ENCODE measurements at places on chromosomes 2 and 18.
A peak's percentile ranks its signal among the peaks of the same experiment; 100 is the strongest.

GRCh38 chr2:25991965-25992364 lies 9.7 kb upstream of the KIF3C start:
- DNase-seq: no peak

DNA sequence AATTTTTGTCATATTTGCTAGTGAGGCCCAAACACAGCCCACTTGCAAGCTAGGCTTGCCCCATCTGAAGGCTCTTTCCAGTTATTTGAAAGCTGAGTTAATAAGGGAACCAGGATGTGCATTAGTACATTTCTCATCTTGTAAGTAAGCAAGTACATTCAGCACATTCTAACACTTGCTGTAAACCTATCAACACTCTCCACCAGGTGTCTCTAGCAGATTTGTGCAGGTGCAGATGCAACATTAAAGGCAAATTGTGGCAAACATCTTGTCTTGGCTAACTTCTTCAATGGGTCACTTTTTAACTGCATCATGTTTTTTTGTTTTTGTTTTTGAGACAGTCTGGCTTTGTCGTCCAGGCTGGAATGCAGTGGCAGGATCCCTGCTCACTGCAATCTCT lies 25.3 kb upstream of the MFSD6 start:
- no peak for DNase-seq

DNA sequence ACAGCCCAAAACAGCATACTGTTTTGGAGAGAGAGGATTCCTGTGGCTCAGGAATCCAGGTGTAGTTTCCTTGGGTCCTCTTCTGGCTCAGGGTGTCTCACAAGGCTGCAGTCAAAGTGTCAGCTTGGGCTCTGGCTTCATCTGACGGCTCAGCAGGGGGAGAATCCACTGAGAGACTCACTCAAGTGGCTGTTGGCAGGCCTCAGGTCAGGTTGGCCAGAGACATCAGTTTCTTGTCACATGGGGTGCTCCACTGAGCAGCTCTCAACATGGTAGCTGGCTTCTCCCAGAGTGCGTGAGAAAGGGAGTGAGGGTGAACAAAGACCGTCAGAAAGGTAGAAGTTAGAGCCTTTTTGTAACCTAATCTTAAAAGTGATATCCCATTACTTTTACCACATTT lies 168.4 kb downstream of the SOCS6 start:
- DNase-seq: no peak

DNA sequence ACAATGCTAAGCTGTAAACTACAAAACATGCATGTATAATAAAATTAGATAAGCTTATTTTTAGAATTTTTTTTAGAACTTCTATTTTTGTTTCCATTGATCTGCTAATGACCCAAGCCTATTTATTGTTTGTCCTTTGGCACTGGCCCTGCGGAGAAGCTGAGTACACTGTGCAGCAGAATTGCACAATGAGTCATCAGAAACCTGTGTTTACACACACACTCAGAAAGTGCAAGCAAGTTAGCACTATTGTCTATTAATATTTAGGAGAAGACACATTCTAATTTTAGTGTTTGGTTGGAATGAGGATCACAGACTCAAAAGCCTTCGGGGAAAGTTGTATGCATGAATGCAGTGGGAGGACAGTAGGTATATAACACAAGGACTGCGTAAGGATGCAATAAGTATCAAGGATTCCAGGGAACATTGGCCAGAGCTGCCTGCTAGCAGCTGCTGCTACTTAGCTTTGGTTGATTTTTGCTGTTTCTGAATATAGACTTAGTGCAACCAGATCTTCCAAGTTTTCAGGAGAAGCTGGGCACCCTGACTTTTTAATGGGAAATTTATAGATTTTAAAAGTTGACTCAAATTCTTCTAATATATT lies 128.2 kb downstream of the KCNH7 start:
- no peak for DNase-seq

DNA sequence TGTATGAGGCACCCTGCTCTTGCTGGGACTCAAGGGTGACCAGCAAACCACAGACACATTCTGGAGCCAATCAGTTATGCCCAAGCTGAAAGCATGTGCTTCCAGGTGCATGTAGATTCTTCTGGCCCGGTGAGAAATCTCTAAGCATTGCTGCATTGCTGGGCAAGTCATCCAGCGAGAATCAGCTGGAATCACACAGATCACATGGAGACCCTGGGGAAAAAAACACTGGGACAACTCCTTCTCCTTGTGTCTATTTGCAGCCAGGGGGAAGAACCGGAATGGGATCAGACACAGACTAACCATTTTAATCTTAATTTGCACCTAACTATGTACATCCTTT lies 119.7 kb upstream of the KLF7 start:
- DNase-seq: no peak

GRCh38 chr2:114729026-114729425 lies 286.6 kb downstream of the DPP10 start:
- DNase-seq: no peak

DNA sequence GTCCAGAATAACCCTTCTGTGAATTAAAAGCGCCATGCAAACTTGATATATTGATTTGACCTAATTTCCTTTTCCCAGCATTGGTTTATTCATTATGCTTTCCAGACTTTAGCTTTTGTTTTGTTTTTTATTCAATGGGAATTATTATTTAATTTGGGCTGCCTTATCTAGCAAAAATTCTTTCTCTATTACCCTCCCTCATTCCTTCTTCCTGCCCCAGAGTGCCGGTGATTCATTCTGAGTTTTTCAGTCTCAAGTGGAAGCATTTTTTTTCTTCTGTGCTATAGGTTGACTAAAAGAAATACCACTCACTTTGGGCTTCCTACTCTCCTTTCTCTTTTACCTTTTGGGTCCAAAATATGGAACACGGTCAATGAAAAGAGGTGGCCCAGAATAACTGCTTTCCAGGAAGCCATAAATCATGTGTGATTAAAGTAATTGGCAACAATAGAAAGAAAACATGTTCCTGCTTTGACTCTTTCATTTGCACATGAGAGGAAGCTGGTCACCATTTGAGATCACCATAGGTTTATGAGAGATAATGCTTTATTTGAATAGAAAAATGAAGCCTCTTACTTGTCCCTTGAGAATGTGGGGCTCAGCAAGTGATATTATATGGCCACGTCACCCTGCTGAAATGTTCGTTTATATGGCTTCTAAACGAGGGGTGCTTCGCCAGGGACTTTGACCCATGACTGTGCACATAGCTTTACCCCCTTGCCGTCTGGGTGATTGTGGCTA lies 422.8 kb upstream of the ZEB2 start:
- DNase-seq: no peak

GRCh38 chr2:32697156-32697555 lies 69.3 kb downstream of the TTC27 start:
- no peak for DNase-seq

DNA sequence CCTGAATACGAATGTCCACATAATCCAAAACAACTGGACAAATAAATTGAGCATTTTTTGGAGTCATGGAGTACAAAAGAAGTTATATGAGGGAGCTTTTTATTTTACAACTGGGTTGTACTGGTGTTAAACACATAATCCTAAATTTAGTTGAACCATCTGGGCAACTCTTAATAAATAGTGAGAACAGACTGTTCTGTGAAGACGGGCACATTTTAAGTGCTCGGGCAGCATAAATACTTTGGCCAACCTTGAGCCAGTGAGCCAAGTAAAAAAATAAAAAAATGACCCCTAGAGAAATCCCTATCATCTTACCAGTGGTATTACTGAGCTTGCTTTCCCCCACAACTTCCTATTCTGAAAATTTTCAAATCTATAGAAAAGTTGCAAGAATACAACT lies 50.9 kb upstream of the PSME4 start:
- DNase-seq: no peak

GRCh38 chr2:161243905-161244304 lies 64.3 kb upstream of the PSMD14 start:
- DNase-seq: peak; percentile 53

DNA sequence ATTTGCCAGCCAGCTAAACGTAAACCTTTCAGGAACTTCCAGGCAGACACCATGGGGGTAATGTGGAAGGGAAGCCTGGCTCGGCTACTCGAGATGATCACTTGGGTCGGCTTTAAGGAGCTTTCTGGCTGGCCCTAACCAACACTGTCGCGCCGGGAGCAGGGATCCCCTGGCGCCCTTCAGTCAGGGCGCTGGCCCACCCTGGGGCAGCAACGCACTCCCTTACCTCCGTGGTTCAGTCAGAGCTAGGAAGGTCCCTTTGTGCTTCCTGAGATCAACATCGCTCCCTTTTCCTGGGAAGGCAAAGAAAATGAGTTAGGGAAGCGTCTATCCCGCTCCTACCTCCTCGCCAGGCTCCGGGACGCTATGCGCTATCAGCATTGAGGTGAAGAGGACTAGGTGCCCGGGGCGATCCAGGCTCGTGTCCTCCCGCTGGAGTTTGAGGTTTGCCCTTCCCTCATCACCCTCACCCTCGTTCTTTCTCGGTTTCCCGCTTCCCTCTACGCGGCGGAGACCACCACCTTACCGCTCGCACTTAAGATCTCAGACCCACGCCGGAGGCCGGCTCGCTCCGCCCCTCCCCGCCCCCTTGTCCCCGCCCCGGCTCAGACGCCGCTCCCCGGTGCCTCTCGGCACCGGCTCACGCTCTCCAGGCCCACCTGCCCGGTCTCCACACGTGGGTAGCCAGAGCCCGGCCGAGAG lies 449 bp upstream of the ATRAID start:
- no peak for DNase-seq

GRCh38 chr2:6754419-6754818 lies 111.3 kb downstream of the CMPK2 start:
- no peak for DNase-seq

GRCh38 chr2:227805578-227805977 lies 8.1 kb upstream of the CCL20 start:
- DNase-seq: peak; percentile 29

GRCh38 chr2:60469536-60470317 lies 83.7 kb downstream of the BCL11A start:
- no peak for DNase-seq

GRCh38 chr2:141020346-141020745 lies 1110.5 kb downstream of the LRP1B start:
- DNase-seq: no peak

DNA sequence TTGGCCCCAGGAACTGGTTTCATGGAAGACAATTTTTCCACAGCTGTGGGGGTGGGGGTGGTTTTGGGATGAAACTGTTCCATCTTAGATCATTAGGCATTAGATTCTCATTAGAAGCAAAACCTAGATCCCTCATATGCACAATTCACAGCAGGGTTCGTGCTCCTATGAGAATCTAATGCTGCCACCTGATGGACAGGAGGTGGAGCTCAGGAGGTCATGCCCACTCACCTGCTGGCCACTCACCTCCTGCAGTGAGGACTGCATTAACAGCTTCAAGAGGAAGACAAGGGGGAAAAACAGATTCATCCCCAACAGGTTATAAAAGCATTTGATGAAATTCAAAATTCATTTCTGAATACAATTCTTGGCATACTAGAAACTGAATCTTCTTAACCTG lies 38.5 kb downstream of the THAP4 start:
- no peak for DNase-seq

GRCh38 chr18:74806700-74807416 lies 209.2 kb downstream of the ZNF407 start:
- DNase-seq: no peak

GRCh38 chr2:238143239-238143951 lies 4.9 kb downstream of the KLHL30 start:
- DNase-seq: no peak

GRCh38 chr2:61167579-61167978 lies 5.6 kb downstream of the C2orf74 start:
- DNase-seq: no peak

DNA sequence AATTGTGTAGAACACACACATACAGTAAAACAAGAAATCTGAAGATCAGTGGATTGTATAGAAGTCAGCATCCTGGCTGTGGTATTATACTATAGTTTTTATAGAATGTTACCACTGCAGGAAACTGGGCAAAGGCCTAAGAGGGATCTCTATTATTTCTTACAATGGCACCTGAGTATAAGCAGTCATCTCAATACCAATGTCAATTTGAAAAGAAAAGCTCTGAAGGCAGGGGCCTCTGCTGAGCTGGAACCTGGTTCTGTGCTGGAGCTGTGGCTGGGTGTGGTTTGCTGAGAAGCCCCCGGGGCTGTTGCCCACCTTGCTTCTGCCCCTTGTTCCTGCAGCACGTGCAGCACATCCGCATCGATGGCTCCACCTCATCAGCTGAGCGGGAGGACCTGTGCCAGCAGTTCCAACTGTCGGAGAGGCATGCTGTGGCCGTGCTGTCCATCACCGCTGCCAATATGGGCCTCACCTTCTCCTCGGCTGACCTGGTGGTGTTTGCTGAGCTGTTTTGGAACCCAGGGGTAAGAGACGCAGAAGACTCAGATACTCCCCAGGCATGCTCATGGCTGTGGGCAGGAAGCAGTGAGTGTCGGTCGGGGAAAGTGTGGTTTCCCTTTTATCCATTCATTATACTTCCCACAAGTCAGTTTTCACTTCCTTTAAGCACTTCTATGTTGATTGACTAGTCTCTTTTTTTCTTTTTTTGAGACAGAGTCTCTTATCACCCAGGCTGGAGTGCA lies 23.5 kb upstream of the RPL37A start:
- DNase-seq: peak; percentile 68

- no peak for DNase-seq
Observed at GRCh38 chr2:195531754-195532153, 125.3 kb upstream of the SLC39A10 start.

DNA sequence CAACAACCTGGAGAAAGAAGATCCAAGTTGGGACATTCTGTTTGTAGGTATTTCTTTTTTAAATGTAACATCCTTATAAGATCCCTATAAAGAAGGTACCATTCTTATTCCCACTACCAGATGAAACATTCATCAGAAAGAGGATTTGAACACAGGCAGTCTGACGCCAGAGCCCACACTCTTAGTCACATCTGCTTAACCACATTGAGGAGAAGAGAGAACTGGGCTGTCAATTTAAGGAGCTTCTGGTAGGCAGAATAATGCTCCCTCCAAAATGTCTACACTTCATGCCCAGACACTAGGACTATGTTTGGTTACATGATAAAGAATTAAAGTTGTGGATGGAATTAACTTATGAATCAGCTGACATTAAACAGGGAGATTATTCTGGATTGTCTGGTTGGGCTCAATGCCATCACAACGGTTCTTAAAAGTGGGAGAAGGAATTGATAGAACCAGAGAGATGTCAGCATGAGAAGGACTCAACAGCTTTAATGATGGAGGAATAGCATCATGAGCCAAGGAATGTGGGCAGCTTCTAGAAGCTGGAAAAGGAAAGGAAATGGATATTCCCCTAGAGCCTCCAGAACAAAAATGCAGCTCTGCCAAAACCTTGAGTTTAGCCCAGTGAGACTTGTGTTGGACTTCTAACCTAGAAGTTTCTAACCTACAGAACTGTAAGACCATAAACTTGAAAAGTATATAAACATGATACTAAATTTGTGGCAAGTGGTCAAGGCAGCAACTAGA lies 82.2 kb downstream of the KLF7 start:
- DNase-seq: no peak

DNA sequence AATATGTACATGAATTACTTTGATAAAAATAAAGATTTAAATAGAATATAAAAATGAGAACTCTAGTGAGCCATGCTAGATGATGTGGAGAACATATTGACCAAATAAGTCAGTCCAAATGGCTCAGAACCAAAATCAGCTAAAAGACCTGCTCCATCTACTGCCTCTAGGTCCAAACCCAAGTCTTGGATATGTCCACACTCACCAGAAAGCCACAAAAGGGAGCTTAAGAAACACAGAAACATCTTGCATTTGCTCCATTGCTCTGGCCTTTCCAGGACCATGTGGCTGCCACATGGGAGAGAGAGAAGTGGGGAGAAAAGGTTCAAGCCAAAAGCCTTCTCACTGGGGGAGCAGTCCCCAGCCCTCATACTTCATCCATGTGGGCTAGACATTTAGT lies 272.5 kb downstream of the DYSF start:
- DNase-seq: no peak
